ENCODE measurements at places on chromosomes 1 and 21. TPM values are rescaled to one million over a fixed set of nuclear protein-coding genes. Genes with fewer than 3 reads are reported as not detected.

- DNase-seq, result no peak
These were observed 19.1 kb upstream of the PDE4B start for GRCh38 chr1:65773391-65774123.

The CRNN gene
- not detected for total RNA-seq

GRCh38 chr1:226903819-226904716 lies 33.7 kb downstream of the PSEN2 start:
- DNase-seq, result no peak

- DNase-seq, result no peak
These were observed 138.3 kb upstream of the SNX7 start for GRCh38 chr1:98523256-98523655.

GRCh38 chr21:26227130-26227529 lies 56.6 kb upstream of the APP start:
- no peak for DNase-seq

The COA6 gene
- 58.9 TPM for total RNA-seq

DNA sequence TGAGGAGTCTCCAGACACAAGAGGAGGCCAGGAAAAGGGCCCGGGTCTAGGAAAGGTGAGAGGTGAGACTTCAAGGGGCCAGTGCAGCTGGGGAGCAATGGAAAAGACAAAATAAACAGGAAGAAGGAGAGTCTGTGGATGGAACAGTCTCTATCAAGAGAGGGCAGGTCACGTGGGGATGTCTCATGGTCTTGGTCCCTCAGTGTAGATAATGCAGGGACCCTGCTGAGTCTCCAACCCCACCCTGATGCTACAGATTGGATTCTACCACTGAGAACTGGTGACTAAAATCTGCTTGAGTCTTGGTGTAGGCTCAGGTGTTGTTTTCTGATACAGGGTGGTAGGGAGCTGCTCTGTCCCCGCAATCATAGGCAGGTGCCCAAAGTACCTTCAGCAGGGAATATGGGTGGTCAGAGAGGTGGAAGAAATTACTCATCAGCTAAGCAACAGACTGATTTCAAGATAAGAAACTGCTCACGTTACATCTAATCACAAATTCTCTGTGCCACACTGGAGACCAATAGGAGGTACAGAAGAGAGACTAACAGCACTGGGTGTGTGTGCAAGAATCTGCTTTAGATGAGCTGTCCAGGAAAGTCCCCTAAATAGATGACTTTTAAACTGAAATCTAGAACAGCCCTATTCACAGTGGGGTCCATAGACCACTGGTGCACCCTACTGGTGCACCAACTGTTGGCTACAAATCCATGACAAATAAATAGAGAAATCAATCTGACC lies 101.5 kb upstream of the TLR5 start:
- no peak for DNase-seq

The CFAP107 gene
- total RNA-seq, result not detected

The VHLL gene
- not detected for total RNA-seq
